ENCODE measurements at places on chromosomes 3 and 15.

GRCh38 chr15:98150536-98150935, 190.0 kb downstream of the ARRDC4 start:
- H3K36me3 ChIP-seq: no peaks in the 10 kb centered on the region
- H3K27me3 ChIP-seq: no peaks in the 10 kb centered on the region

- no peak for DNase-seq
- H3K4me1 ChIP-seq: peaks cover 54% of the 10 kb centered on the region
- no peaks in the 10 kb centered on the region for H3K27me3 ChIP-seq
- peak overlapping the region; percentile 90 for H3K27ac ChIP-seq
- H3K4me3 ChIP-seq: no peak overlapping the region
- no peaks in the 10 kb centered on the region for H3K36me3 ChIP-seq
Observed at GRCh38 chr3:192890347-192891335, 27.0 kb downstream of the MB21D2 start.

DNA sequence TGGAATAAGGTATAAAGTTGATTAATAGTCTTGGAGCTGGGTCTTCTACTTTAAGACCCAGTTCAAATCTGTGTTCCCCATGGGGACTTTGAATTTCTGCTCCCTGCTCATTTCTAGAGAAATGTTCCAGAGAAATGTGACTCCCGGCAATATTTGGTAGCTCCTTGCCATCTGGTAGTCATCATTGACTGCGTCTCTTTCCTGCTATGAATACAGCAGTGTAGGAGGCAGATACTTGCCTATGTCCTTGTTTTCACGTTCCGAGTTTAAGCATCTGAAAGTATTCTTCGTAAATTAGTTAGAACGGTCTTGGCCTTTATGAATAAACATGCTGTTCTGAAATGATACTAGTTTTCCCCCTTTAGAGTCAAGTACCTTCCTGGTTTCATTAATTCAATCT, 352.9 kb downstream of the PTPRG start:
- H3K27ac ChIP-seq: no peak overlapping the region
- H3K4me1 ChIP-seq: no peaks in the 10 kb centered on the region
- H3K36me3 ChIP-seq: no peaks in the 10 kb centered on the region
- H3K4me3 ChIP-seq: no peak overlapping the region

DNA sequence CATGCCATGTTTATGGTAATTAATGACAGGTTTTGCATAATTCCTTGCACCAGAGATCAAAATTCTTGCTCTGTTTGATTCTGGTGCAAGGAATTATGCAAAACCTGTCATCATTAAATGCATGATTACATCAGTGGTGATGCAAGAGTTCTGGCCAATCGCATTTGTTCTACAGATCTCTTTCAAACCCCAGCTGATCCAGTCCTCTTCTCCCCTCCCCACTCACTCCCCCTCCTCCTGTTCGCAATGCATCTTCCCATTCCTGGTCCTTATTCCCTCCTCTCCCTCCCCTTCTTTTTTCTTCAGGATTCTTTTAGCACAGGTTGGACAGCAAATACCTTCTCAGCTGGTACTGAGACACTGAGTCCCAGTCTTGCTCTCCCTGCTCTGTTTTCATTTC, 82.1 kb downstream of the GABRB3 start:
- no peak overlapping the region for H3K27ac ChIP-seq
- H3K4me3 ChIP-seq: no peak overlapping the region
- H3K27me3 ChIP-seq: no peaks in the 10 kb centered on the region

DNA sequence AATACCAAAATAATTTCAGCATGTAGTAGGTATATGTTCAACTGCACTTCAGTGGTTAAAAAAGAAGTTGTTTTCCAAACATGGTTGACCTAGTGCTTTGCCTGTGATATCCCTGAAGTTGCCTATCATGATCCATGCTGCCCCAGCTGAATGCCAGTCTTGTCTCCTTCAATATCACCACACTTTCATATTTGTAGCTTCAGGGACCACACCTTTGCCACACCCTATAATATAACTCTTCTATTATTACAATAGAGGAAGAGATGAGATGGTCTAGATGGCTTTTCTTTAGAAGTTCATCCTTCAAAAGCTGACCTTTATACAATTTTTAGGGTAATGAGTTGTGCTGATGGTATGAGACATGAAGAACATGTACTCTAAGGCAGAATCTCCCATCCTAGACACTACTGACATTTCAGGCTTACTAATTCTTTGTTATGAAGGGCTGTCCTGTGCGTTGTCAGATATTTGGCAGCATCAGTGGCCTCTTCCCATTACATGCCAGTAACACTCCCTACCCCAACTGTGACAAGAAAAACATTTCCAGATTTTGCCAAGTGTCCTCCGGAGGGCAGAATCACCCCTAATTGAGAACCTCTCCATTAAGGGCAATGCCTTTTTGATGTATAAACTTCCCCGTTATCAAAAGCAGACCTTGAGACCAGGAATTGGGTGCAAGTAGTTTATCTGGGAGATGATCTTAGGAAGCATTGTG, 76.2 kb upstream of the PLCL2 start:
- no peaks in the 10 kb centered on the region for H3K4me1 ChIP-seq
- H3K27me3 ChIP-seq: no peaks in the 10 kb centered on the region
- H3K27ac ChIP-seq: no peak overlapping the region
- no peak overlapping the region for H3K4me3 ChIP-seq

GRCh38 chr15:57432141-57432741, 55.9 kb downstream of the CGNL1 start:
- H3K27ac ChIP-seq: no peak overlapping the region
- H3K4me3 ChIP-seq: no peak overlapping the region
- no peaks in the 10 kb centered on the region for H3K27me3 ChIP-seq
- H3K4me1 ChIP-seq: no peaks in the 10 kb centered on the region

DNA sequence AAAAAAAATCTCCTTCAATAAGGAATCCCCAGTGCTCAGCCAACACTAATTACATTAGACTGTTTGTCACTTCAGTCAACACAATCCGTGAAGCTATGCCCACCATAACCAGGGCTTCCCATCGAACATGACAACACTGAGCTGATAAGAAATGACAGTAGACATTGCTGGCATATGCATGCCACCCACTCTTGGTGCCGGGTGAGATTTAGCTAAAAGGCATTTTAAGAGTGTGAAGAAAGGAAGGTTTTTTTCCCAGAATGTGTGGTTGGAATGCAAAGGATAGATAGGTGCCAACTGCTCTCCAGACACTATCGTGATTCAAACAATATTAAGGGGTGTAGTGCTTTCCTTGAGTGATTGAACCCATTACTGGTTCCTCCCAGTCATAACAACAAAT, 344.0 kb upstream of the LMCD1 start:
- no peaks in the 10 kb centered on the region for H3K4me1 ChIP-seq
- no peaks in the 10 kb centered on the region for H3K36me3 ChIP-seq
- no peaks in the 10 kb centered on the region for H3K27me3 ChIP-seq
- no peak overlapping the region for H3K27ac ChIP-seq
- DNase-seq: no peak

GRCh38 chr3:13405614-13406013, 14.5 kb downstream of the NUP210 start:
- no peaks in the 10 kb centered on the region for H3K36me3 ChIP-seq
- no peaks in the 10 kb centered on the region for H3K27me3 ChIP-seq
- no peak overlapping the region for H3K4me3 ChIP-seq
- no peak overlapping the region for H3K27ac ChIP-seq
- H3K4me1 ChIP-seq: no peaks in the 10 kb centered on the region
- no peak for DNase-seq

GRCh38 chr15:52714968-52715367, 35.8 kb upstream of the ATOSA start:
- no peak overlapping the region for H3K27ac ChIP-seq
- no peak overlapping the region for H3K4me3 ChIP-seq
- no peaks in the 10 kb centered on the region for H3K27me3 ChIP-seq

DNA sequence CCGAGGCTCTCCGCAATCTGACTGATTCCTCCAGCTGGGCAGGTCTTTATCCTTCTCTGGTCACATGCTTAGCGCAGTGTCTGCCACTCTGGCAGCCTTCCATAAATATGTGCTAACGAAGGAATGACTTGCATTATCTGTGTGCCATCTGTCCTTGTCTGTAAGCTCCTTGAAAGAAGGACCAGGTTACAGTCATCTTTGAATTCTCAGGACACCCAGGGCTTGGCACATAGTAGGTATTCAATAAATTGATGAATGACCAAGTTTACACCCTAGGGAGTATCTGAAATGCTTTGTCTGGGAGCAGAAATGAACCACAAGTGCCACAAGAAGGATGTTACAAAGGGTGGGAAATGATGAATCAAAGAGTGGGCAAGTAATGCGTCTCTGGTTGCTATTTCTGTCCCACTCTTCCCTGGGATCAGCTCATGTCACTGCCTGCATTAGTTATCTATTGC, 16.5 kb upstream of the FAM3D start:
- H3K4me3 ChIP-seq: no peak overlapping the region
- DNase-seq: no peak
- H3K27me3 ChIP-seq: no peaks in the 10 kb centered on the region

- no peak for DNase-seq
- H3K4me3 ChIP-seq: no peak overlapping the region
- H3K4me1 ChIP-seq: no peaks in the 10 kb centered on the region
- 0 out of 2 replicates have a peak, but pooled peaks cover 8% of the 10 kb centered on the region for H3K27me3 ChIP-seq
- H3K27ac ChIP-seq: no peak overlapping the region
Observed at GRCh38 chr3:46455231-46456115, 9.2 kb downstream of the LTF start.

GRCh38 chr3:25592510-25592968, 72.2 kb downstream of the TOP2B start:
- H3K36me3 ChIP-seq: peaks cover 16% of the 10 kb centered on the region
- H3K4me1 ChIP-seq: peaks cover 14% of the 10 kb centered on the region
- DNase-seq: no peak
- no peak overlapping the region for H3K4me3 ChIP-seq
- no peaks in the 10 kb centered on the region for H3K27me3 ChIP-seq

GRCh38 chr3:146134348-146135117, 26.5 kb downstream of the PLOD2 start:
- no peak overlapping the region for H3K27ac ChIP-seq
- no peak for DNase-seq
- no peaks in the 10 kb centered on the region for H3K36me3 ChIP-seq
- H3K4me3 ChIP-seq: no peak overlapping the region

DNA sequence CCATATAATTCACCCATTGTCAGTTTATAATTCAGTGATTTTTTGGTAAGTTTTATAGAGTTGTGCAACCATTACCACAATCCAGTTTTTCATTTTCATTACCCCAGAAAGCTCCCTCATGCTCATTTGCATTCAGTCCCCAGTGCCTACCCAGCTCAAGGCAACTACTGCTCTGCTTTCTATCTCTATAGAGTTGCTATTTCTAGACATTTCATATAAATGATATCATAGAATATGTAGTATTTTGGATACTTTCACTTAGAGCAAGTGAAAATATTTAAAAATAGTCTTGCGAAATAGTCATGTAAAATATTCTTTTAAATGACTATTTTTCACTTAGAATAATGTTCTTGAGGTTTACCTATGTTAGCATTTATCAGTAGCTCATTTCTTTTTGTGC, 42.1 kb downstream of the ZNF654 start:
- no peaks in the 10 kb centered on the region for H3K4me1 ChIP-seq
- no peaks in the 10 kb centered on the region for H3K27me3 ChIP-seq
- peaks cover 19% of the 10 kb centered on the region for H3K36me3 ChIP-seq
- DNase-seq: no peak

DNA sequence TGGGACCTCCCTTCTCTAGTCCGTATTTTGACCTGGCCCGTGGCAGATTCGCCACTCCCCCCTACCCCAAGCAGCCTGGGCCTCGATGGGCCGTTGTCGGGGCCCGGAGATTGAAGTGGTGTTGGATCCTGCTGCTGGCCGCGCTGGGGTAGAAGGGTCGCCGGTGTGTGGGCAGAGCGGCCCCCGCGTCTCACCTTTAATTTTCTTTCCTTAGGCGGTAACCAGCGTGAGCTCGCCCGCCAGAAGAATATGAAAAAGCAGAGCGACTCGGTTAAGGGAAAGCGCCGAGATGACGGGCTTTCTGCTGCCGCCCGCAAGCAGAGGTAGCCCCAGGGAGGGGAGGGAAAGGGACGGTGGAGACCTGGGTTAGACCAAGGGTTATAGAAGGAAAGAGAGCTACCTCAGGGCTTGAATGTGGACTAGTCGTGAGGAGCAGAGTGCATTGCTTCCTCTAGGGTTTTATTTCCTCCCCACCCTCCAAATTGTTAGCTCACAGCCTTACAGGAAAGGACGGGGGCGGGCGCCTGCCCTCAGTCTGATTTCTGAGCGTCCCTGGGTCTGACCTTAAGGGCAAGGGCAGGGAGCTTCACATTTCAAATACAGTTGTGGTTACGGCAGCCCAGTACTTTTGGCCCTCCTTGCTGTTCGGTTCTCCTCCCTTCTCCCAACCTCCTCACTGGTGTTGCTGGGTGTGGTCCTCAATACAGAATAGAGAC, 799 bp downstream of the SERF2 start:
- peaks cover 38% of the 10 kb centered on the region for H3K36me3 ChIP-seq
- peaks cover 18% of the 10 kb centered on the region for H3K4me1 ChIP-seq
- peak; percentile 42 for DNase-seq
- no peaks in the 10 kb centered on the region for H3K27me3 ChIP-seq
- peak overlapping the region; percentile 99 for H3K4me3 ChIP-seq
- peak overlapping the region; percentile 83 for H3K27ac ChIP-seq

GRCh38 chr3:10570196-10570946, 65.0 kb upstream of the ATP2B2 start:
- H3K4me1 ChIP-seq: peaks cover 4% of the 10 kb centered on the region
- DNase-seq: no peak
- H3K27me3 ChIP-seq: no peaks in the 10 kb centered on the region

GRCh38 chr3:179723617-179724016, 70.8 kb downstream of the USP13 start:
- H3K36me3 ChIP-seq: peaks cover 13% of the 10 kb centered on the region
- H3K27me3 ChIP-seq: no peaks in the 10 kb centered on the region
- no peak overlapping the region for H3K27ac ChIP-seq
- no peak overlapping the region for H3K4me3 ChIP-seq

DNA sequence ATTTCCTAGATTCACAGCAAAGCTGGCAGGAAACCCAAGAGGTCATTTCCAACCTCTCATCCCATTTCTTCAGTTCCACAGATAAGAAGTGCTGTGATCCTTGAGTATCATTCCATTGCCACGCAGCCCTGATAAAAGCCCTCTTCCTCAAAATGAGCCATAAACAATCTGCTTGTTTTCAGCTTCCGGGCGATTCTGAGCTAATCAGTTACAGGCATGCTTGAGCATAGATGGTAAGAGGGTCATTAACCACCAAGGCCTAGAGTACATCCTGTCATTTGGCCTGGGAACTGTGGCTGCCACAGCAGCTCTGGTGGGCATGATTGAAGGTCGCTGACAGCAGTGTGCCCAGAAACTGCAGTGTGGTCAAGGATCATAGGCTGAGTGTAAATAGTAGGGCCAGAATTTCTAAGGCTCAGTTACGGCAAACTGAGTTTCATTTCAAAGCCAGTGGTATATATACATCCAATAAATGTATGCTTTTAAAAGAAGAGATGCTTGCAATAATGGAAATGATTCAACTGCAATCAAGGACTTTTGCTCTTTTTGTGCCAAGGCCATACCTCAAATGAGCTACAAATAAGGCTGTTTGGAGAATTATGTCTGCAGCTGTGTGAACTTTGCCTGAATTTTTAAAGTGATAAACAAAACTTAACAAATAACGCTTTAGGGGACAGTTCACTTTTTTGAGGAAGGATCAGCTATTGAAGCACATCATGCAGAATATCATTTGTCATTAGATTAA, 47.3 kb downstream of the P3H2 start:
- DNase-seq: peak; percentile 39
- H3K27me3 ChIP-seq: no peaks in the 10 kb centered on the region
- H3K4me1 ChIP-seq: peaks cover 16% of the 10 kb centered on the region
- H3K4me3 ChIP-seq: no peak overlapping the region
- H3K36me3 ChIP-seq: no peaks in the 10 kb centered on the region

- H3K4me1 ChIP-seq: no peaks in the 10 kb centered on the region
- no peak for DNase-seq
- no peak overlapping the region for H3K27ac ChIP-seq
- H3K36me3 ChIP-seq: no peaks in the 10 kb centered on the region
Observed at GRCh38 chr15:25664761-25665160, 198.4 kb downstream of the ATP10A start.

- peak; percentile 64 for DNase-seq
- peak overlapping the region; percentile 11 for H3K4me3 ChIP-seq
- no peaks in the 10 kb centered on the region for H3K36me3 ChIP-seq
- no peaks in the 10 kb centered on the region for H3K4me1 ChIP-seq
Observed at GRCh38 chr15:91049378-91050127, 27.2 kb upstream of the VPS33B start.
